ENCODE measurements at places on chromosomes 3 and 15.

DNA sequence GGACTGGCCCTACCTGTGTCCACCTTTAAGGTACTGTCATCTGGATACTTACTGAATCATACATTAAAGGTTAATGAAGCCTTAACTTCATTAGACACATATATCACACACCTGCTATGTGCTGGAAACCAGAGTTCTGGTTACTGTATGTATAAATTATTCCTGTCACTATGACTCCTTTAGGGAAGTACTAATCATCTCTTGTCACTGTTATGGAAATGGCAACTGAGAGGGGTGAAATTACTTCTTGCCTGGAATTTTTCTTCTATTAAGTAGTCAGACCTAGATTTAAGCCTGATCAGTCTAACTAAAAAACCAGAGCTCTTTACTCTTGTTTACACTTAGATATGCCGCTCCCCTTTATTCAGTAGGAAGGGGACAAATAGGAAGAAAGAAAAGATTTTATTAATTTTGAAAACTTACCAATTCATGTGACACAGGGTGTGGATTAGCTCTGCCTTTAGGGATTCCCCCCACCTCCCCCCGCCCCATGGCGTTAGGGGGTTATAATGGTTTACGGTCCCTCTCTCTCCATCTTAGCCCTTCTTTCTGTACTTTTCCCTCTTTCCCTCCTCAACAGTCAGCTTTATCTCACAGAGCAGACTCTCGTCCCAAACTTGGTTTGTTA lies 152.5 kb downstream of the KLHL25 start:
- H3K4me1 ChIP-seq, result peaks cover 9% of the 10 kb centered on the region
- H3K36me3 ChIP-seq, result peaks cover 3% of the 10 kb centered on the region
- peak overlapping the region; percentile 69 for H3K27ac ChIP-seq
- no peaks in the 10 kb centered on the region for H3K27me3 ChIP-seq
- no peak overlapping the region for H3K4me3 ChIP-seq
- no peak for DNase-seq

- H3K27ac ChIP-seq, result no peak overlapping the region
- H3K4me3 ChIP-seq, result no peak overlapping the region
- H3K36me3 ChIP-seq, result no peaks in the 10 kb centered on the region
- H3K27me3 ChIP-seq, result no peaks in the 10 kb centered on the region
Observed at GRCh38 chr3:13580256-13581023, 31.5 kb downstream of the FBLN2 start.

GRCh38 chr3:100040451-100041225 lies 73.7 kb downstream of the FILIP1L start:
- no peak for DNase-seq
- no peak overlapping the region for H3K4me3 ChIP-seq
- no peaks in the 10 kb centered on the region for H3K27me3 ChIP-seq

DNA sequence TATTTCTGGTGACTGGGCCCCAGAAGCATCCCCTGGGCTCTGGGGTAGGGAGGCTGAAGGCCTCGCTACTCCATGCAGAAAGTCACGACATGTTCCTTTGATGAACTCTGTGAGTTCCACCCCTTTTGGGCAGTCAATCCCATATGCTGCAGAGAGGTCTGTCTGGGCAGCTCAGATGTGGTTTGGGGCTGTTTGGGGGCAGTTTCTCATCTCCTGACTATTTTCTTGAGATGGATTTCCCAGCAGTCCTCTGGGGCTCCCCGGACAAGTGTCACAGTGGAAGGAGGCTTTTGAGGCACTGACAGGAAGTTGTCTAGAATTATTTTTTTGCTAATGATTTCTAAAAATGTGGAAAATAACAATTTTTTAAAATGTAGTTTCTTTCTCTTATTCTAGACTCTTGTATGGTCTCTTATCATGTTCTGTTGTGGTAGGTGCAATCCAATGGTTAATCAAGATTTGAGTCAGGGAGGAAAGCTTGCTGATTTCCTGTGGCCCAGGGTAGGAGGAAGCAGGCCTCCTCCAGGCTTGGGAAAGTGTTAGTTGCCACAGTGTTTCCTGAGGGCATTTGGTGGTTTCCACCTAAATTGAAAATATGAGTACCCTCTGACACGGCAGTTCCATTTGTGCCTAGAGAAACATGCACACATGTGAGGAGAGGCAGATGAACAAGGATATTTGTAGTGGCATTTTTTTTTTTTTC lies 19.9 kb upstream of the TATDN2 start:
- H3K4me3 ChIP-seq, result no peak overlapping the region
- H3K27ac ChIP-seq, result no peak overlapping the region
- DNase-seq, result no peak
- no peaks in the 10 kb centered on the region for H3K36me3 ChIP-seq
- H3K27me3 ChIP-seq, result no peaks in the 10 kb centered on the region
- H3K4me1 ChIP-seq, result no peaks in the 10 kb centered on the region

DNA sequence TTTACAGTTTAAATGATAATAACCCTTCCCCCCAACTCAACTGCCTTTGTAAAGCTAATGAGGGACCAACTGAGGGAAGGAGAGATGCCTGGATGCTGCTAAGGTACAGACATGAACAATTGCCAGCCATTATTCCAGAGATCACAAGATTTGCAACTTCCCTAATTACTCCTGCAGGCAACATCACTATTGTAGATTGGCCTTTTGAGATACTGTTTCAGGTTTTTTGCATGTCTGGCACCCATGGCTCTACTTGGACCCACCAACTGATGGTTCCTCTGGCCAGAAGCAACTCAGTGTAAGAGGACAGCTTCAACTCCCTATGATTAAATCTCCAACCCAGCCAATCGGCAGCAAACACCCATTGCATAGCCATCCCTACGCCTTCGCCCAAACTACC lies 478.7 kb downstream of the FHIT start:
- H3K36me3 ChIP-seq, result no peaks in the 10 kb centered on the region
- DNase-seq, result no peak
- no peaks in the 10 kb centered on the region for H3K4me1 ChIP-seq
- no peak overlapping the region for H3K4me3 ChIP-seq
- no peaks in the 10 kb centered on the region for H3K27me3 ChIP-seq

- H3K27ac ChIP-seq, result no peak overlapping the region
- H3K4me1 ChIP-seq, result peaks cover 3% of the 10 kb centered on the region
- no peaks in the 10 kb centered on the region for H3K36me3 ChIP-seq
- no peaks in the 10 kb centered on the region for H3K27me3 ChIP-seq
- DNase-seq, result no peak
- H3K4me3 ChIP-seq, result no peak overlapping the region
Observed at GRCh38 chr15:81947548-81947947, 98.3 kb downstream of the MEX3B start.

DNA sequence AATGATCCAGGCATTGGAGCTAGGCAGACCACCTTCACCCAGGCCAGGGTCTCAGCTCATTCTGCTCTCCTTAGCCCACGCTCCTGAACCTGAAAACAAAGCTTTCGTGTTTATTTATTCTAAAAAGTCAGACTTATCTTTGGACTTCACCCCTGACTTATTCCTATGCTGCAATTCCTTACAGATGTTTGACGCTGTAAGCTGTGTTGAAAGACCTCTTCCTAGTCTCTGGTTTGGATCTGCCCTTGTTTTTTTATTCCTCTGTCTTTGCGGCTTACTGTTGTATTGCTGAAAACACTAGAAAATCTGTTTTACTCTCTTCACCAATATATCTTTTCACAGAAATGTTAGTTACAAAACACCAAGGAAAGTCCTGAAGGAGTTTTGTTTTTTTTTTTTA lies 40.5 kb upstream of the LDHAL6B start:
- no peak overlapping the region for H3K4me3 ChIP-seq
- peaks cover 6% of the 10 kb centered on the region for H3K4me1 ChIP-seq
- DNase-seq, result no peak
- H3K27ac ChIP-seq, result no peak overlapping the region

DNA sequence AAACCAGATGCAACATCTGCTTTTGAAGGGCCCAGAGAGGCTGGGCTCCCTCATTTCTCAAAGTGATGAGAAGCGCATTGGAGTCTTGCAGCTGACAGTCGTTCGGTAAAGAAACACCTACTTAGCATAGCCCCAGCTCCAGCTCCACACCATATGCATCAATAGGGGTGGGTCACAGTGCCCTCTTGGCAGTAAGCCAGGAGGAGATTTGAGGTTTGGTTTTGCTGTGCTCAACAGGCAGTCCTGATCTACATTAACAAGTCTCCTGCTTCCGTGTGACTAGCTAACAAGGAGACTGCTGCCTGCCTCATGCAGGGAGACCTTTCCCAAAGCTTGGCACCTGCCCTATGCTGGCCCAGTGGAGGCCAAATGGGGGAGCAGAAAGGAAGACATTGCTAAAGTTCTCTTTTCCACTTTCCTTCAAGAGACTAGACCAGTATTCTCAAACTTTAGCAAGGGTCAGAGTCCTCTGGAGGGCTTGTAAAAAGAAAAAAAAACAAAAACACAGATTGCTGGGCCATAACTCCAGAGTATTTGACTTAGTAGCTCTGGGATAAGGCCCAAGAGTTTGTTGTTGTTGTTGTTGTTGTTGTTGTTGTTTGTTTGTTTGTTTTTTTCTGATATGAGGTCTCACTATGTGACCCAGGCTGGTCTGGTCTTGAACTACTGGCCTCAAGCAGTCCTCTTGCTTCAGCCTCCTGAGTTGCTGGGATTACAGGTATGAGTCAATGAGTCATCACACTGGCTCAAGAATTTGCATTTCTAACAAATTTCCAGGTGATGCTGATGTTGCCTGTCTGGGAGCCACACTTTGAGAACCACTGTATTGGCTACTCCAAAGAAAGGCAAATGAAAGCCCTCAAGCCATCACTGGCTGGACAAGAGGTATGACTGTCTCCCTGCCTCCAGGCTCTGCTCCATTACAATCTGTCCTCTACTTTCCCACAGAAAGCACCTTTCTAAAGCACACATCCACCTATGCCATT lies 294.9 kb downstream of the RORA start:
- peaks cover 2% of the 10 kb centered on the region for H3K4me1 ChIP-seq
- no peak overlapping the region for H3K27ac ChIP-seq
- no peak for DNase-seq
- H3K27me3 ChIP-seq, result no peaks in the 10 kb centered on the region
- H3K4me3 ChIP-seq, result no peak overlapping the region

DNA sequence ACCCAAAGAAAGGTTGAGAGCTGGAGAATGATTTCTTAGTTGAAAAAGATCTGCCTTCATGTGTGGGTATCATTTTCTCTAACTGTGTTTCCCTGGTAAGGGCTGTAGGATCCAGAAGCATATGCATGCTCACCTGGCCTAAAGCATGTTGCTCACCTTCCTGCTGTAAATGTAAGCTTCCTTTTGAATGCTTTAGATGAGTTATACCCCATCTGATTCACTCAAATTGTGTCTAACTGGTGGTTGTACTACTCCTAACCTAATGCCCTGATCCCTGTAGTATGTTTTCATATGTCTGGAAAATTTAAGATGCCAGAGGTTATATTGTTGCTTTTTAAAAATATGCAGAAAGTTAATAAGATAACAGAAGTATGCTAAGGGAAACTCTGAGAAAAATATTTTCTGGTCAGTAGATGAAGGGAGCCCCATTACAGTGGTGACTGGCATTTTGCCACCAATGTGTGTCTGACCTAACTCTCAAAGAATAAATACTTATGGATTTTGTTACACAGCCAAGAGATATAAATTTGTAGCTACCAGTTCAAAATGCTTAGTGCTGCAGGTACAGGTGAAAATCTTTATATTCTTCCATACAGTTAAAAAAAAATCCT lies 7.7 kb downstream of the FILIP1L start:
- H3K36me3 ChIP-seq, result no peaks in the 10 kb centered on the region
- no peaks in the 10 kb centered on the region for H3K27me3 ChIP-seq
- DNase-seq, result no peak
- peaks cover 10% of the 10 kb centered on the region for H3K4me1 ChIP-seq
- peak overlapping the region; percentile 64 for H3K27ac ChIP-seq

GRCh38 chr3:108250626-108251025 lies 28.4 kb upstream of the IFT57 start:
- DNase-seq, result no peak
- no peaks in the 10 kb centered on the region for H3K4me1 ChIP-seq
- no peak overlapping the region for H3K27ac ChIP-seq
- H3K4me3 ChIP-seq, result no peak overlapping the region
- no peaks in the 10 kb centered on the region for H3K27me3 ChIP-seq
- H3K36me3 ChIP-seq, result no peaks in the 10 kb centered on the region

- peak overlapping the region; percentile 27 for H3K4me3 ChIP-seq
- H3K36me3 ChIP-seq, result no peaks in the 10 kb centered on the region
- no peaks in the 10 kb centered on the region for H3K27me3 ChIP-seq
Observed at GRCh38 chr15:92069308-92070250, 216.1 kb downstream of the SLCO3A1 start.

DNA sequence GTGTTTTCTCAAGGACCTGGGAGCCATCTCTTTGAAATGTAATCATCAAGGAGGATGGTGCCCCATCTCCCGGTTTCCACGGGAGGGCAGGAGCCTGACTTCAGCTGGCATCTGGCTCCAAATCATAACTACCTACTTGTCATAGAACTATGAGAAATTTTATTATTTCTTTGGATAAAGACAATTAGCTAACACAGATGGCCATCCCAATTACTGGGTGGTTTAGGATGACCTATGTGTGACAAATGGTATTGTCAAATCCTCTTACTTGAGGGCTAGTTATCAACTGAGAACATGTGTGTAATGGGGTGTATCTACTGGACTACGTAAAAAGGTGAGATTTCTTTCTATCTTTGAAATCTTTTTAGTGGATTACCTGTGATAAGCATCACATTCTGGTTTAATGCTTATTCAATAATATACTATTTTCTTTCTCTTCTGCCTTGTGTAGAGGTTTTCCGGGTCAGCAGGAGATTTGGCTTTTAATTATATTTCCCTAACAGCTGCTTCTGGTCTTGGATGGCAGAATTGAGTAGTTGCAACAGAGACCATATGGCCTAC lies 15.3 kb upstream of the PARP14 start:
- no peaks in the 10 kb centered on the region for H3K36me3 ChIP-seq
- no peaks in the 10 kb centered on the region for H3K27me3 ChIP-seq
- no peak for DNase-seq
- no peaks in the 10 kb centered on the region for H3K4me1 ChIP-seq
- H3K4me3 ChIP-seq, result no peak overlapping the region

- no peak overlapping the region for H3K4me3 ChIP-seq
- no peaks in the 10 kb centered on the region for H3K27me3 ChIP-seq
- peaks cover 12% of the 10 kb centered on the region for H3K4me1 ChIP-seq
- no peaks in the 10 kb centered on the region for H3K36me3 ChIP-seq
- DNase-seq, result no peak
- H3K27ac ChIP-seq, result peak overlapping the region; percentile 44
Observed at GRCh38 chr3:62132027-62132602, 241.2 kb downstream of the FEZF2 start.

GRCh38 chr3:41450416-41451231 lies 251.3 kb downstream of the CTNNB1 start:
- no peaks in the 10 kb centered on the region for H3K27me3 ChIP-seq
- DNase-seq, result no peak
- no peak overlapping the region for H3K4me3 ChIP-seq
- no peaks in the 10 kb centered on the region for H3K4me1 ChIP-seq

GRCh38 chr3:11250902-11251806 lies 21.0 kb upstream of the ATG7 start:
- no peak for DNase-seq
- H3K4me1 ChIP-seq, result no peaks in the 10 kb centered on the region
- no peak overlapping the region for H3K27ac ChIP-seq
- H3K36me3 ChIP-seq, result peaks cover 2% of the 10 kb centered on the region

- H3K27ac ChIP-seq, result no peak overlapping the region
- H3K4me3 ChIP-seq, result no peak overlapping the region
- no peaks in the 10 kb centered on the region for H3K4me1 ChIP-seq
- DNase-seq, result no peak
Observed at GRCh38 chr3:194112120-194113106, 23.5 kb upstream of the HES1 start.

Measured in aorta (tissue), 5 donors.